ENCODE measurements at places on chromosomes 2 and 18.

- no peak for DNase-seq
These were observed 124.8 kb downstream of the LTBP1 start for GRCh38 chr2:33071591-33071990.

DNA sequence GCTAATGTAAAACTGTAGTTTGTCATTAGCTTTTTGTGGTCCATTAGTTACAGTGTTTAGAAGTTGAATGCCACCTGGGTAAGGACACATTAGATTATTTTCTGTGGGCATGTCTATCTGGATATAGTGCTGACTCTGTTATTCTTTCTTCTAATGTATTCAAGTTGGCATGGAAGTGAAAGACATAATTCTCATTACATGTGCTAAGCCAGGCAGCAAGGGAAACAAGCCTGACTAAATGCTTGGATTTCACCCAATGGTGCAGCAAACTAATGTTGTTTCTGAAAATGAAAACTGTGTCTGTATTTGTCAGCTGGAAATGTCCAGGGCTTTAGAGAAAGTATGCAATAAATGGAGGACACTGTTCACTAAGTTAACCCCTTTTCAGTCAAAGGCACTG, 100.7 kb downstream of the NUP35 start:
- DNase-seq = no peak

DNA sequence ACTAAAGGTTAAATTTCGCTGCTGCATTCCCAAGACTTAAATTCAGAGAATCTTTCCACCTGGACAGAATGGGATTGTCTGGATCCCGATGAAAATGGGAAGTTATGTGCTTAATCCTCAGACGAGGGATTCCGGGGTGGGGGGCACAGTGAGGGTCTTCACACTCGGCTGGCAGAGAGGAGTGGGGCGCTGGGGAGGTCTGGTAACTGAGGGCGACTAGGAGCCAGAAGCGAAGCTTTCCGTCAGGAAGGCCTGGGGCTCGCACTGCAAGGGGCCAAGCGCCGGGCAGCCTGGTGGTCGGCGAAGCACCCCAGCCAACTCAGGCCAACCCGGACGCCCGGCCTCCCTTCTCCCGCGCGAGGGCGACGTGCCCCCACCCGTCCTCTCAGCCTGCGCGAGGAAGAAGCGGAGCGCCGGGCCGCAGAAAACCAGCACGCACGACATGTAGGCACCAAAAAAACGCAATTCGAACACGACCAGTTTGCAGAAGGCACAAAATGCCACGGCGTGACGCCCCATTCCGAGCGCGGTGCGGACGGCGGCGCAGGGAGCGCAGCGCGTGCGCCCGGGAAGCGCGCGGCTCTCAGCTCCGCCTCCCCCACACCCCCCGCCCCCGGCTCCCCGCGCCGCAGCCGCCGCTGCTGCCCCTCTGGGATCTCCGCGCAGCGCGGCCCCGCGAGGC, 188.1 kb downstream of the ZEB2 start:
- DNase-seq = peak; percentile 87

DNA sequence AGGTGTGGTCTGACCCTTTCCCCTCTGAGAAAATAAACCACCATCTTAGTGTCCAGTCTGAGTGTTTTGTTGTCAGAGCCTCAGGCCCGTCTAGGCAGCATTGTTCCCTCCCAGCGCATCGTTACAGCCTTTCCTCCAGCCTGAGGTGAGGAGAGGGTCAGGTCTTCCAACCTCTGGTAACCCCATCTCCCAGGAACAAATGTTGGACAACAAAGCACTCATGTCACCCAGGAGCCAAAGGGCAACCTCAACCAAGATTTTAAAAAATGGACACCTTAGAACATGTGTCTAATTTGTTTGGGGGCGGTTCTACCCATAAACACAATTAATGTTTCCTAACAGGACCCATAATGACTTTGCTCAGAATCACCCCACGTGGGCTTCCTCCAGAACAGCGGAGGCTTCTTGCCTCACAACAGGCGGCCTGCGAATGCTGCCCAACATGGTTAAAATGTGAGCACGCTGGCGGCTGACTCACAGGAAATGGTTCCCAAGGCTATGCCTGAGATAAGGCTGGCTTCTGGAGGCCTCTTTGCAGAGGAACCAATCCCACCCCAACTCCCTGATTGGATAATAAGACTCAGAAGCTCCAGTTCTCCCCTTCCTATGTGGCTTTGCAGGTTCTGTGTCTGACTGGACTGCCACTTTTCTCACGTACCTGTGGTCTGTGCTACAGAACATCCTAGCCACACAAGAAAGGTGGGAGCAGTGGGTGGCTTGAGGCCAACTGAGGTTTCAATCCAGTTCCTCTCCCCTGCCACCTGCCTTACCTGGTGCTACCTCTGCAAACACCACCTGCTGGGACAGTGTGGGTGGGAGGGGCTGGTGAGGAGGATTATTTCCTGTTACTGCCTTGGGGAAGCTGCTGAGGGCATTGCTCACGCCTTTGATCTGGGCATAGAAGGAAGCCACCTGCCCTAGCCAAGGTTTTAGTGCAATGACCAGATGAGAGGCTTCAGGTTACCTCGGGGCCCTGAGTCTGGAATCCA, 108.8 kb downstream of the B3GNT2 start:
- DNase-seq = no peak

- no peak for DNase-seq
These were observed 60.8 kb downstream of the SLC66A2 start for GRCh38 chr18:79890674-79891073.

DNA sequence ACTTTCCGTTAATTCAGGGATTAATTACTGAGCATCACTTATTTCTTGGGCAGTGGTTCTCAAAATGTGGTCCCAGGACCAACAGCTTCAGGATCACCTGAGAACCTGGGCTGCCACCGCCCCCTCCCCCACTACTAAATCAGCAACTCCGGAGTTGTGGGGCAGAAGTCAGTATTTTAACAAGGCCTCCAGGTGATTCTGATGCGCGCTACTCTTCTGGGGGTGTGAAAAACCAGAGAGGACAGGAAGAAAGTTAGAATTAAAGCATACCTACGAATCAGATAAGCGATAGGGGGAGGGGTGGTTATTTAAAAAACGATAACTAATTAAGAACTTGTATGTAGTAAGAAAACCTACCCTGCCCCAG, 319 bp downstream of the ZSCAN30 start:
- DNase-seq = no peak
